Hematopoietic multipotent progenitor cell (in vitro differentiated cells): ENCODE measurements at places on chromosomes 11 and 22.
A peak's percentile ranks its signal among the peaks of the same experiment; 100 is the strongest.

GRCh38 chr11:74871037-74871436 lies 77.9 kb downstream of the XRRA1 start:
- peak; percentile 39 for DNase-seq

GRCh38 chr11:33000181-33000580 lies 15.5 kb upstream of the DEPDC7 start:
- DNase-seq: no peak

GRCh38 chr11:132300283-132300682 lies 929.9 kb downstream of the NTM start:
- no peak for DNase-seq

GRCh38 chr22:18078329-18079041 lies 695 bp downstream of the PEX26 start:
- DNase-seq: peak; percentile 44

DNA sequence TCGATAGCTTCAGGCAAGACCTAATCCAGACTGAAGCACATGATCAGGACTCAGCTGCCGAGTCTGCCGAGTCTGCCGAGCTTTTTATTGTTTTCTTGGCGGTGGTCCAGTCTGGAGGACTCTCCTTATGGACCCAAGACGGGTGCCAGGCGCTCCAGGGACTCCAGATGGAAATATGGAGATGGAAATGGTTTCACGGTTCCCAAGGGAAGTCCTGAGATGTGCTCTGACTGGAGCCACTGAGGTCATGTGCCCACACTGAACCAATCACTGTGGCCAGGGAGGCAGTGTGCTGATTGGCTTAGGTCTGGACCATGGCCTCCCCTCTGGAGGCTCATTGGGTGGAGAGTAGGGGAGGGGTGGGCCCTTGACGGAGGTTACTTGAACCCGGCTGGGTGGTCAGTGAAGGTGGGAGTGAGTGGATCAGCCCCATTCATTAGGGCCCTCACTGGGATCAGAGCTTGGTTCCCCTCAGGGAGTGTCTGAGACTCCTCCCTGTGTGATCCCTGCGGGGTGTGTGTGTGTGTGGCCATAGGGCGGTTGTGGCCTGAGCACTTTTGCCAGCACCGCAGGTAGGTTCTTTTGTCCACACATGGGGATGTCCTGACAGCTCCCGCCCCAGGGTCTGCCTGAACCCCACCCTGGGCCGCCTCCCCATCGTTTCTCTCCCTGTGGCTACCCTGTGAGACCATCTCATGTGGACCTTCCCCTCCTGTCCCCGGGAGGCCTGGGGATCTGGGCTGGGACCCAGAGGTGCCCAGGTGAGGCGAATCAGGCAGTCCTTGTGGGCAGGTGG lies 14.0 kb downstream of the RPS6KA4 start:
- DNase-seq: no peak

GRCh38 chr11:76135491-76135890 lies 70.8 kb downstream of the WNT11 start:
- no peak for DNase-seq

- no peak for DNase-seq
These were observed 11.7 kb downstream of the PARVA start for GRCh38 chr11:12388939-12389670.

- no peak for DNase-seq
These were observed 24.2 kb downstream of the NECTIN1 start for GRCh38 chr11:119704849-119705248.

DNA sequence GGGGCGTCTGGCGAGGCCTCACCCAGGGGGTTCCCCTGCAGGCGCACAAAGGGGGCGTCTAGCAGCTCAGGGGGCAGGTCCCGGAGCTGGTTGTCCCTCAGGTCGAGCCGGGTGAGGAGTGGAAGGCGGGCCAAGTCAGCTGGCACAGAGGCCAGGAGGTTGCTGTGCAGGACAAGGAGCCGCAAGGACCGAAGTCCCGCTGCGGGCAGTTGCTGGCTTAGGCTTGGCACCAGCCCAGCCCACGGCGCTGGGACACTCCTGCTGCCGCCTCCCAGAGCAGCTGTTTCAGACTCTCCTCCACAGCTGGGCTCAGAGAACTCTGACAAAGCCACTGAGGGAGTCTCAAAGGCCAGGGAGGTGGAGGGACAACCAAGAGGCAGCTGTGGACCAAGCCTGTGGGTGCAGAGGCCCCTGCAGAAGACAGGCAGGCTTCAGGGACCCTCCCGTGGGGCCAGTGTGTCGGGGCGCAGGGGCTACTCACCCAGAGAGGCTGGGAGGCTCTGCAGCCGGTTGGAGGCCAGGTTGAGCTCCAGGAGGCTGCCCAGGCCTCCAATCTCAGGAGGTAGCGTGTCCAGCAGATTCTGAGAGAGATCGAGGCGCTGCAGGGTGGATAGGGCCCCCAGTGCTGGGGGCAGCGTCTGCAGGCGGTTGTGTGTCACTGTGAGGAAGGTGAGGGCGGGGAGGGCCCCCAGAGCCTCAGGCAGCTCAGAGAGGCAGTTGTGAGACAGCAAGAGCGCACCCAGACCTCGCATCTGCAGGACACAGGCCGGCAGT lies 2.2 kb downstream of the PIDD1 start:
- DNase-seq: no peak
